BJ (cell line): ENCODE measurements at places on chromosomes 16 and 17.
A peak's percentile ranks its signal among the peaks of the same experiment; 100 is the strongest.

DNA sequence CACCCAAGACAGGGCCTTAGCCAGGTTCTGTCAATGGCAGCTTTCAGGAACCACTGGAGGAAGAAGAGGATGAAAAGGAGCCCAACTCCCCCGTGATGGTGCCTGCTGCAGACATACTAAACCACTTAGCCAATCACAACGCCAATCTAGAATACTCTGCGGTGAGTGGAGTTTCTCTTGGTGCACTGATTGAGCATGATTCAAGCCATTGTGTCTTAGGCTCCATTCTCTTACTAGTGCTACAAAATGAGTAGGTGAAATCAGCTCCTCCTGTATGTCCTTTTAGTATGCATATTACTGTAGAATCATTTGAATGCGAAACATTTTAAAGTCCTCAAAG, 1.4 kb downstream of the SETD6 start:
- DNase-seq = no peak

DNA sequence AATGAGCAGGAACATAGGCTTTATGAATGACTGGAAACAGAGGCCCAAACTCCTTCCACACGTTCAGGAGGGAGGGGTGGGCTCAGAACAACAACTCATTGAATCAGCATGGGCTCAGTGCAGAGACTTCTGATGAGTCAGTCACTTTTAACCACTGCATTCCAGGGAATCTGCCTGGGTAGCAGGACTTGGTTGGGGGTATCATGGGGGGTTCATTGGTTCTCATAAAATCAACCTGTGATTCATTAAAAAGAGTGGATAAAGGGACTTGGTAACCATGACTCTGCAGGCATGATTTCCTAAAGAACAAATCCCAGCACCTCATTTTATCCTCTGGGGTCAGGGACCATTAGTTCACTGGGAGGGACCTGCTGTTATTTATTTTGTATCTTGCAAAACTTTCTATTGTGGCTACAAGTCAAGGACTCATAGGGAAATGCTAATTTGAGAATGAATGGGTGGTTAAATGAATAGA, 13.8 kb downstream of the ITGB3 start:
- peak; percentile 84 for DNase-seq

DNA sequence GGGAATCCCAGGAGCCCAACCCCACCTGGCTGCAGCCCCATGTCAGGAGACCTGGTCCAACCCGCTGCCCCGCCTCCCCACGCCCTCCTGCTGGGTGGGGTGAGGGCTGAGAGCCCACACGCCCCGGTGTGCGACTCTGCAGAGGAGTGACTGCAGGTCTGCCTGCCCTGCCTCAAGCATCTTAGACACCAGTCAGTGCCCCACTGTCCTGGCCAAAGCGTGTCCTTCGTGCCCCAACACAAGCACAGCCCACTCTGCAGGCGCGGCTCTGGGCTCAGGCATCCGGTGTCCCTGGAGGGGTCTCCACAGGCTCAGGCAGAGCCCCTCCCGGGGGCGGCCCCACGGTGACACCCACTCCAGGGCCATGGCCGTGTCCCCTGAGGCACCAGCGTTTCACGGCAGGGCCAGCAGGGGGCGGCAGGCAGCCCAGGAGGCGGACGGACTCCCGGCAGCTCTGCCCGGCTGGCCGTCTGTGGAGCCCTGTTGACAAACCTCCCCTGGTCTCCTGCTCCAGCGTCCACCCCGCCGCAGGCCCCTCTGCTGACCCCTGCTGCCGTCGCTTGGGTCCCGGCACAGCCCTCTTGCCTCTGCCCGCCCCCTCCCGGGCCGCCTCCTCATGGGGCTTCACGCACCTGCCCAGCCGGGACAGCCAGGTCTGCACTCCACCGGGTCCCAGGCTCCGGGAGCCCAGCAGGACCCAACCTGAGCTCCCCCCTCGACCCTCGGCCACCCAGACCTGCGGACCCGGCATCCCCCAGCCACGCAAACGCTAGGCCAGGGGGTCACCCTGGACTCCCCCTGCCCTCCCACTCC, 8.6 kb upstream of the UBE2I start:
- DNase-seq = no peak

DNA sequence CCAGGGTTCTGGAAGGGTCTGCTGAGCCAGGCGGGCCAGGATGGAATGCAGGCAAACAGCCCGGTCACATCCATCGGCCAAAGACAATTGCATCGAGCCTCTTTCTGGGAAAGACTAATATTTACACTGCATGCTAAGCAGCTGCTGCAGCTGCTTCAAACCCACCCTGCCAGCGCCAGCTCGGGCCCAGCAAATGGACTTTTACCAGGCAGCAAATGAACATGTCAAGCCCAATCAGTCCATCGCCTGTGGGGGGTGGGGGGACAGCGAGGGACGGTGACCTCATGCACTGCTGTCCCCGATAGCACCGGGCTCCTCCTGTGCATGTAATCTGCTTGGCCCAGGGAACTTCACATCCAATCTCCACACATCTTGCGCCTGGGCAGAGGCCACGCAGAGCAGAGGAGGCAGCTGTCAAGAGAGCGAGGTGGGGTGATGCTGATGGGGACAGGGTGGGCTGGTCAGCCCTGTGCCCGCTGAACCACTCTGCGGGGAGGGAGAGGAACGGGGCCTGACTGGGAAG, 39.4 kb upstream of the CDH5 start:
- no peak for DNase-seq

DNA sequence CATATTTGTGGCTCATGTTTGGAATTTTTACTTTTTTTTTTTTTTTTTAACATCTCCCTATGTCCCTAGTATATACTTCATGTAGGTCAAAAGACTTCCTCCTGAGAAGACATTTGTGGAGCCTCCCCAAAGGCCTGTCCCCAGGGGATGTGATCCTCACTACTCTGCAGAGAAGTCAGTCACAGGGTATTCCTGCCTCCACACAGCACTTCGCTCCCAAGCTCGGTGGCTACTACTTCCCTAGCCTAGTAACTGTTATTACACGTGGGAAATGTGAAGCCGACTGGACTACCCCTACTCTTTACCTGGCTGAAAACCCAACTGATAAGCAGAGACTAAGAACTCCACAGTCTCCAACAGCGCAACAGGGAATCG, 116.8 kb downstream of the HIC1 start:
- DNase-seq = no peak

DNA sequence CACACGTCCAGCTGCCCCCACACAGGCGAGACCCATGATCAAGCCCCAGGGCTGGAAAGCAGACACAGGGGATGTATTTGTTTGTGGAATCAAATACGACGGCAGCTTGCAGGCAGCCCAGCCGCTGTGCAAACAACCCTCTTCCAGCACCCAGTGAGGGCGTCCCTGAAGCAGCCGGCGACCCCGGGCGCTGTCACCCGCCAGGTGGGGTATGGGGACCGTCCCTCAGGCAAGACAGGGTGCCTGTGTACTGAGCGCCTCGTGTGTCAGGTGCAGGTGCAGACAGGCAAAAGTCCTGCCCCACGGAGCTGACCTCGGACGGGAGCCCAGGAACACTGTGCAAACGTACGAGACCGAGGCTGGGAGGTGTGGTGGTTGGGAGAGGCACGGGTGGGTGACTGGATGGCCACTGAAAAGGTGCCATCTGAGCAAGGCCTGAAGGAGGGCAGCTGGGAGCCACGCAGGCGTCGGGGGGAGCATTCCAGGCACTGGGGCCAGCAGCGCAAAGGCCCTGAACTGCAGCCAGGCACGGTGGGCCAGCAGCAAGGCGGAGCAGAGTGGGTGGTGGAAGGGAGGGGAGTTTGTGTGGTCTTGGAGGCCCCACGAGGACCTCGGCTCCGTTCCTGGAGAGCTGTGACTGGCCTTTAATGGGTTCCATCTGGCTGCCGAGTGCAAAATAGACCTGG, 48.5 kb downstream of the CBFA2T3 start:
- no peak for DNase-seq

- no peak for DNase-seq
These were observed 13.8 kb downstream of the CHST6 start for GRCh38 chr16:75481475-75481874.

- no peak for DNase-seq
These were observed at the start of gene MYH2 for GRCh38 chr17:10549096-10549842. MYH2 (minus strand) TSS chr17:10549658; CDS start chr17:10547920, 1,738 bp downstream.

- no peak for DNase-seq
These were observed 140.9 kb downstream of the KCNJ2 start for GRCh38 chr17:70310221-70310672.

GRCh38 chr17:39999067-39999466, 16.2 kb upstream of the CSF3 start:
- DNase-seq = no peak

DNA sequence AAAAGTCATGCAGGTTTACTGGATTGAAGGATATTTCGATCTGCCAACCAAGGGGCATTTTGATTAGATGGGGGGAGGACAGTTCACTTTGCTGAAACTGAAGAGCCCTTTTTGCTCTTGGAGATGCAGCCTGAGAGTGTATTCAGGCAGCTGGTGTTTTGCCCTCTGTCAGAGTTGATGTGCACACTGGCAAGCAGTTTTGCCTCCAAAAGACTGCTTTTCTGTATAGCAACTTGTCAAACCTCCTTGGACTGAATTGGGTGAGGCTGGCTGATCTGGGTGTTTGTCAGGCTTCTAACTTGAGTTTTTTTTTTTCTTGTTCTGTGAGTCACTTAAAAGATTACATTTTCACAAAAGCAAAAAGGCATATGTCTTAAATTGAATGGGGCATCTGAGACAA, 22.6 kb upstream of the ANKFN1 start:
- DNase-seq = no peak

GRCh38 chr16:27179500-27180072, 23.7 kb upstream of the KDM8 start:
- DNase-seq = no peak

DNA sequence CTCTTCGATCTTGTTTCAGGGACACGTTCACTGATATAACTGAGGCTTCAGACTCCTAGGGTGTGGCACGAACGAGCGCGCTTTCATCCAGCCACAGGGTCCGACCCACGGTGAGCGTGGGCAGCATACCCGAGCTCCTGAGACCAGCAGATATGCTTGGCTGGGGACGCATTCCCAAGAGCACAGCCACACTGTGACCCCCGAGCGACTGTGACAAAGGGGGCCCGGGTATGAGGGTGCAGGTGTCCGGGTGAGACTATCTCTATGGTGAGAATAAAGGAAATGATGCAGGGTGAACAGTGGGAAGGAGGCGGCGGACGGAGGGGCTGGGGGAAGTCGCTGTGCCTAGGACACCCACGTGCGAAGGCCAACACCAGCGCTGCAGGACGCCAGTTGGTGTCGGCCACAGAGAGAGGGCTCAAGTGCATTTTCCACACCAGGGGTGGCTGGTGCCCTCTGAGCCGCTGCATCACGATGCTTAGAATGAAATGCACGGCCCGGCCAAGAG, 17.6 kb downstream of the RPH3AL start:
- DNase-seq = no peak

DNA sequence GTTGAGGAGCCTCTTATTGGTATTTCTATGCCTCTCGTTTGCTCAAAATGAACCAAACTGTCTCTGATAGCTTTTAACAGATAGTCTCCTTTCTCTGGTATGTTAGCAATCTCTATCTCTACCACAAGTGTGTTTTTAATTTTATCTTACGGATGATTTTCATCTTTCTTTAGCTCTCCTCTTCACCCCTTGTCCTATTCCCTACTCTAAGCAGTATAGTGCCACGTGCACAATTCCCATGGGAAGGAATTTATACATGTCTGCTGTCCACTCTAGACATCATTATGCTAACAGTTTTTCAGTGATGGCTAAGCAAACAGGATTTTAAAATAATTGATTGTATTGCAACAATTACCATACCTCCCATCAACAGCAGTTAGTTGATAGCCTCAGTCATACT, 177.3 kb downstream of the CYB561 start:
- DNase-seq = no peak

- no peak for DNase-seq
These were observed 8.9 kb downstream of the NHERF2 start for GRCh38 chr16:2035431-2036199.

DNA sequence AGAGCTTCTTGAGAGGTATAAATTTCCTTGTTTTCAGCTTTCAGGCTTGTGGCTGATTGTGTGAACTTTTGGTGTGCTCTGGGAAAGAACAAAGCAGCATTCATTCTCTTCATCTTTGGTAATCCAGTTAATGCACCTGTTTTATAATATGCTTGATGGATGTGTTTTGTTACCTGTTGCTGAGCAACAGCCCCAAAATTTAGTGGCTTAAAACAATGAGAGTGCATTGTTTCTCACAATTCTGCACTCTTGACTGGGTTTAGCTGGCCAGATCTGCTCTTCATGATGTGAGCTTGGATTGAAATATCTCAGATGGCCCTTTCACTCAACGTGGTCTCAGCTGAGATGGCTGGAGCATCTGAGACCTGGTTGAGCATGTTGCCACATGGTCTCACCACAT, 58.7 kb upstream of the NOL11 start:
- DNase-seq = no peak

GRCh38 chr16:61813339-61813738, 222.9 kb downstream of the CDH8 start:
- DNase-seq = no peak

DNA sequence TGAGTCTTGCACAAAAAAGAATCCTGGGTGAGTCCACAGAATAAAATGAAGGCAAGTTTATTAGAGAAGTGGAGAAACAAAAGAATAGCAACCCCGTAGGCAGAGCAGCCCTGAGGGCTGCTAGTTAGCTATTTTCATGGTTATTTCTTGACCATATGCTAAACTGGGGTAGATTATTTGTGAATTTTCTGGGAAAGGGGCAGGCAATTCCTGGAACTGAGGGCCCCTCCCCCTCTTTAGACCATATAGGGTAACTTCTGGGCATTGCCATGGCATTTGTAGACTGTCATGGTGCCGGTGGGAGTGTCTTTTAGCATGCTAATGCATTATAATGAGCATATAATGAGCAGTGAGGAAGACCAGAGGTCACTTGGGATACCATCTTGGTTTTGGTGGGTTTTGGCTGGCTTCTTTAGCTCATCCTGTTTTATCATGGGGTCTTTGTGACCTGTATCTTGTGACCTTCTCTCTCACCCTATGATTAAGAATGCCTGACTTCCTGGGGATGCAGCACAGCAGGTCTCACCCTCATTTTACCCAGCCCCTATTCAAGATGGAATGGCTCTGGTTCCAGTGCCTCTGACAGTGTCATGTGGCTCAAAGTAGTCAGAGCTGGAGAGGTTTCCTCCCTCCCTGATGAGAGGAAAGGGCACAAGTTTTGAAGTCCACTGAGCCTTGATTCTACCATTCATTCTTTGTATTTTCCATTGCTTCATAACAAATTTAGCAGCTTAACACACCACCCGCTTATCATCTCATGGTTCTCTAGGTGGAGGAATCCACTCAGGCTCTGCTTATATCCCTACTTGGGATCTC, 55.7 kb upstream of the LGALS9 start:
- DNase-seq = no peak

GRCh38 chr16:86396422-86396821, 113.9 kb upstream of the FOXF1 start:
- DNase-seq = no peak

GRCh38 chr16:24010440-24011089, 174.8 kb downstream of the PRKCB start:
- peak; percentile 4 for DNase-seq

DNA sequence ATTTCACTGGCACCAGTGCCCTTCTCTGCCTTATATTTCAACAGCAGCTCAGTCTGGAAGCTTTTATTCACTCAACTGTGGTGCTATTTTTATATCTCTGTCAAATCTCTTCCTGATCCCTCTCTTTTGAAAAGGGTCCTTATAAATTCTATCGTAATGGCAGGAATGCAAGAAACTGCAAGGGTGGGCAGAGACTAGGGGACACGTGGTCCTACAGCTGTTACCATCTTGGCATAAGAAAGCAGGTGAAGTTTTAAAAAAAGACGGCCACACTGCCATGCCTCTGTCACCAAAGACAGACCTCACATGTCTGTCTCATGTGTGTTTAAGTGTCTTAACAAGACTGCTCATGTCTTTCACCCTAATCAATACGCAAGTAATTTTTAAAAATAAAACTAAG, 368.4 kb upstream of the CDH11 start:
- DNase-seq = no peak

GRCh38 chr17:69232650-69233049, 4.0 kb upstream of the ABCA10 start:
- DNase-seq = no peak
